ENCODE measurements at places on chromosomes 7 and 10.

- DNase-seq, result no peak
Measured at GRCh38 chr10:44991571-44991970, 9.2 kb upstream of the ZNF22 start.

- DNase-seq, result peak; percentile 83
Measured at GRCh38 chr10:119445311-119445934, 97.1 kb downstream of the RGS10 start.

GRCh38 chr10:3059974-3060373, 7.4 kb upstream of the PFKP start:
- DNase-seq, result no peak

- DNase-seq, result no peak
Measured at GRCh38 chr7:92697414-92697813, 107.2 kb upstream of the FAM133B start.

- DNase-seq, result no peak
Measured at GRCh38 chr10:111128331-111129180, 51.7 kb downstream of the ADRA2A start.

DNA sequence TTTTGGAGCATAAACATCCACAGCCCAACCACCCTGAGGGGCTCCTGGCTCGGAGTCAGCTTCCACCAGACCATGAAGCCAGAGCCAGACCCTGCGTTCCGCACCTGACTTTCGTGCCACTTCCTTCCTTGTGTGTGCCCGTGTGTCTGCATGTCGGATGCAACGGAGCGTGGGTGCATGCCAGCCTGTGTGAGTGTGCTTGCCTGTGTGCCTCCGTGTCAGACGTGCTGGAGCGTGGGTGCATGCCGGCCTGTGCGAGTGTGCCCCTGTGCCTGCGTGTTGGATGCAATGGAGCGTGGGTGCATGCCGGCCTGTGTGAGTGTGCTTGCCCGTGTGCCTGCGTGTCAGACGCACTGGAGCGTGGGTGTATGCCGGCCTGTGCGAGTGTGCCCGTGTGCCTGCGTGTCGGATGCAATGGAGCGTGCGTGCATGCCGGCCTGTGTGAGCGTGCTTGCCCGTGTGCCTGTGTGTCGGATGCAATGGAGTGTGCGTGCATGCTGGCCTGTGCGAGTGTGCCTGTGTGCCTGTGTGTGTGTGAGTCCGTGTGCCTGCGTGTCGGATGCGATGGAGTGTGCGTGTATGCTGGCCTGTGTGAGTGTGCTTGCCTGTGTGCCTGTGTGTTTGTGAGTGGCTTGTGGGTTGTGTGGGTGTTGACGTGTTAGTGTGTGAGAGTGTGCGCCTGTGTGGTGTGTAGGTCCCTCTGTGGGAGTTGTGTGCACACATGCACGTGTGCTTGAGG, 28.1 kb upstream of the KNDC1 start:
- DNase-seq, result no peak

- no peak for DNase-seq
Measured at GRCh38 chr7:86925221-86925620, 134.2 kb downstream of the ELAPOR2 start.

DNA sequence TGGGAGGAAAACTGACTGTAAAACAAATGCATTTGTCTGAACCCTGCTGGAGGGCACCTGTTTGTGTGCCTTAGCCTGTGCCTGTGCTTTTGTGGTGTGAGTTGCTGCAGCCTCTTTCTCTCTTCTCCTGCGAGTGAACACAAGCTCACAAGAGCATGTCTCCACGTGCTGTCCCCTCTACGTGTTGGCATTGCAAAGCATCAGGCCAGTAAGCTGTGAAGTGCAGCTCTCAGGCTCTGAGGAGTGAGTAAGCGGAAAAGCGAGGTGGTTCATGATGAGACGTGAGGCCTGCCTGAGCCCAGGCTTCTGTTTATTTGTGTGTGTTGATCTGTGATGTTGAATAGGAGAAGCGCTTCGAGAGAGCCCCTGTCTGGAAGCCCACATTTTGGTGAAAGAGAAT, 85.6 kb upstream of the PDCD4 start:
- DNase-seq, result no peak

DNA sequence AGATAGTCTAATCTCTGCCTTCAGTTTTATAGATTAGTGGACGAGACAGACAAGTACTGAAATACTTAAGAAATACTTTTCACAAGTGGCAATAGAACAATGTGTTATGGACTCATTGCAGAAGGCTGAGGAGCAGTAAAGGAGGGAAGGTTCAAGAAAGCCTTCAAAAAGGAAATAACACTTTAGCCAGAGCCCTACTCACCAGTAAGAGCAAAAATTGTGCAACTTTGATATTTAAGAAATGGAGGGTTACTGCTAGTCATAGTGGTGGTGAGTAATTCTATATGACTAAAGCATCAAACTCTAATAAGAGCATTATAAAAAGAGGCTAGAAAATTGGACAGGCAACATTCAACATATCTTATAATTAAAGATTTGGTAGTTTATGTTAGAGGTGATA, 28.8 kb downstream of the PTPN12 start:
- DNase-seq, result no peak

DNA sequence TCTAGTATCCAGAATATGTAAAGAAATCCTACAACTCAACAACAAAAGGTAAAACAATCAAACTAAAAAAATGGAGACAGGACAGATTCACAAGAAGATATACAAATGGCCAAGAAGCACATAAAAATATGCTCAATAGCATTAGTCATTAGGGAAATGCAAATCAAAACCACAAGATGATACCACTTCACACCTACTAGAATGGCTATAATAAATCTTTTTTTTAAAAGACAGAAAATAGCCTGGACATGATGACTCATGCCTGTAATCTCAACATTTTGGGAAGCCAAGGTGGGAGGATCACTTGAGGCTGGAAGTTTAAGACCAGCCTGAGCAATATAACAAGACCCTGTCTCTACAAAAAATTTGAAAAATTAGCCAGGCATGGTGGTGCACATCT, 27.9 kb upstream of the CHCHD3 start:
- DNase-seq, result no peak

DNA sequence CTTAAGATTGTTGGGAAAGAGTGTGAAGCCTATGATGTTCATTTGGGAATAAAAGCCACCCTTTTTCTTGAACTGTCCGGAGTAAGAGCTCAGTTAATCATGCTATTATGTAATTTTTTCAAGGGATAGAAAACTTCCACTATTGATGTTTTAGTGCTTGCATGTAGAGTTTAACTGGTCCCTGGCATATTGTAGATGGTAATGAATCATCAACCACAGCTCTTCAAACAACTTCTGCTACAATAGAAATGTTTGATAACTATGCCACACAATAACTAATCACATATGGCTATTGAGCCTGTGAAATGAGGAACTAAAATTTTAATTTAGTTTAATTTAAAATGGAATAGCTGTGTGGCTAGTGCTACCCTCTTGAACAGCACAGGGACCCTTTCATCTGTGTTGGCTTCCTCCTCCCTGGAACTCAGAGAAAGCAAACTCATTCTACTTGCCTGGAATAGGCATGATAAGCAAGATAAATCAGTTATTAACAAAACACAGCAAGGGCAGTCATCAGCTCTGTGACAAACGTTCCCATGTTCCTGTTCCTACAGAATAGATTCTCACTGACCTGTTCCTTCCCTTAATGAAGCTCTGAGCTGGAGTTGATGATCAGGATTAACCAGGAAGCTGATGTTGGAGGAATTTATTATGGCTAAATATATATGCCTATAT, 4.9 kb upstream of the SRI start:
- DNase-seq, result no peak

DNA sequence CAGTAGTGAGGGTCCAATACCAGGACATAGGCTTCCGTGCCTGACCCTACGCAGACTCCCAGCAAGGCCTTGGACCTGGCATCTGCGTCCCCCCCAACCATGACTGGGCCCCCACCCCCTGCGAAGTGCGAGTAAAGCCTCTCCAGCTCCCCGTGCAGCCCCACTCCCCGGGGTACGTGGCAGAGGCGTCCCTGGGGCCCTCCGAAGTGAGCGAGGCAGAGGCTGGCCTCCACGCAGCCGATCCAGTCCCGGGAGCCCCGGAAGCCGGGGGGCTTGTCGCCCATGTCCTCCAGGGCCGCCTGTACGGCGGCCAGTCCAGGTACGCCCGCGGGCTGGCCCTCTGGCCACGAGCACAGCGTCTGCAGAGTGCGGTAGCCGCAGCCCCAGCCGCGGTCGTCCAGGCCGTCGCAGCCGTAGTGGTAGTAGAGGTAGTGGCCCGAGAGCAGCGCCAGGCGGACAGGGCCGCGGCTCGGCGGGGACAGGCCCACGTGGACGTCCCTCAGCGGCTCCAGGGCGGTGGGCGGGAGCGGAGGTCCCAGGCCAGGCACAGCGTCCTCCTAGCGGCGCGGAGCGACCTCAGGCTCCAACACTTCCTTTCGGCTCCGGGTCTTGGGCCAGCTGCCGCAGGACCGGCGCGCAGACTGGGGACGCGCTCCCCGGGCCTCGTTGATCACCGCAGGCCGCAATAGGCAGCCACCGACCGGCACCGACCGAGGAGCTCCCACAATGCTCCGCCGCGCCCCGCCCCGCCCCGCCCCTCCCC, at the start of gene UFSP1:
TSS of gene UFSP1 (minus strand) at position 728 of the 763 bp plus-strand sequence. CDS start at position 284, 444 bp downstream.
- DNase-seq, result no peak

DNA sequence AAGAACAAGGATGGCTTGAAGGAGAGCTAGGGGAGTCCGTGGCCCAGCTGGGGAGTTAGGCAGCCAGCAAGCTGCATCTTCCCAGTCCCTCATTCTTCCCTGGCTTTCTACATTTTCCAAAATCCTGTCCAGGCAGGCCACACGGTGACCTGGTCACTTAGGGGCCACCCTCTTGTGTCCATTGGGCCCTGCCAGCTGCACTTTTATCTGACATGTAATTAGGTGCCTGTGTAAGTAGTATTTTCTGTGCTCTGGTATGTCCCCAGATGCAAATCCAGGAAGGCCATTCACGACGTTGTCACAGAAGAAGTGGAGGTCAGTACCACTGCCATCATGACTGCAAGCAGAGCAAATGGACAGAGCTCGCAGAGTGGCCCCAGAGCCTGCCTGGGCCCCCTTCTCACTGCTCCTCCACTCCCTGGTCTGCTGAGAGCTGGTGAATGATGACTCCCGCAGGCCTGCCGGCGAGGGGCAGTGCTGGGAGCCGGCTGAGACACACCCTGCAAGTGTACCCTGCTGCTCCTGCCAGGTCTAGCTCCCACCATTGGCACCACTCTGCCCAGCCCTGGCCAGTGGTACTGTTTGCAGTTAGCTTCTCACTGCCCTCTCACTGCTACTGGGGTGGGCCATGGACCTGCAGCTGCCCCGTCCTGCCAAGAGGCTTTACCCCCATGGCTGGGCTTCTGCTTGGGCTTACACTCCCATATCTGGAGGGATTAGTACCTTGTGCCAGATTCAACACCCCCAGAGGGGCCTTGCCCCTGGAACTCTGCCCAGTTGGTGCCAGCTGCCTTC, 98.2 kb downstream of the GLRX3 start:
- DNase-seq, result no peak

GRCh38 chr7:37076668-37077067, 352.4 kb upstream of the AOAH start:
- DNase-seq, result no peak

- DNase-seq, result no peak
Measured at GRCh38 chr10:58157076-58157766, 110.5 kb downstream of the IPMK start.

- no peak for DNase-seq
Measured at GRCh38 chr10:105797234-105797890, 1156.3 kb downstream of the SORCS3 start.

DNA sequence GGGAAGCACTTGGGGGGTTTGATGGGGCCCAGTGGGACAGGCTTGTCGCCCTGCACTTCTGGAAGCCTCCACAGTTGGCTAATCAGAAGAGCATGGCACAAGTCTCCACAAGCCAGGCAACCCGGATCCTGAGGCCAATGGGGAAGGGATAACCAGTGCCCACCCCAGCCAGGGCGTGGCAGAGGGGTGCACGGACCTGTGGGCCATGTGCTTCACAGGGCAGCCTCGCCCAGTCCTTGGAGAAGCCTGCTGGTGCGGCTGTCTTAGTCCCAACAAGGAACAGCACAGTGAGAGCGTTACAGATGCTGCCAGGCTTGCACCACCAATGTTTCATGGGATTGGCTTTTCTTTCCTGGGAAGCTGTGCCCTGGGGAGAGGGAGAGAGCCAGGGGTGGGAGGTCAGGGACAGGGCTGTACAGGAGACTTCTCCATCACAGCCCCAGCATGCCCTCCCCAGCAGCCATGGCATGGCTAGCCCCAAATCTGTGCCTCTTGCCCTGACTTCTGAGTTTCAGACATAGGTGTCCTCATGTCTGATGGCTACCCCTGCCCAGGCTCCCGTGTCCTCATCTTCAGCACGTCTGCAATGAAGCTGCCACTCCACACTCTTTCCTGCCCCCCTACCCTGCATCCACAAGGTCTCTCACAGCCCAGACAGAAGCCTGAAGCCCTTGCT, 116.0 kb downstream of the PTPN20 start:
- DNase-seq, result no peak

DNA sequence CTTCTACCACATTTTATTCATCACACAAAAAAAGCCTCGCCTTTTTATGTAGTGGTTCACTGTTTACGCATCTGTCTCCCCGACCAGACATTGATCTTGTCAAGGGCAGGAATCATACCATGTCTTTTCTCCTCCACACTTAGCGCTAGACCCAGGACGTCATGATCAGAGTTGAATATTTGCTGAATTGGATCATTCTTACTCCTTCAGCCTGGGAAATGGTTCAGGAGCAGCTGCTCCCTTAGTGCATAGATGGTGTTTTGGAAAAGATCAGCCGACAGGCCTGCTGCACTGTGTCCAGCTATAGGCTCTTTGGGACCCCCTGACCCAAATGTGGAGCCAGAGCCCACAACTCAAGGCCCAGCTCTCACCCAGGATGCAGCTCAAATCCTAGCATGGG, 249.1 kb upstream of the TMEM72 start:
- DNase-seq, result no peak

DNA sequence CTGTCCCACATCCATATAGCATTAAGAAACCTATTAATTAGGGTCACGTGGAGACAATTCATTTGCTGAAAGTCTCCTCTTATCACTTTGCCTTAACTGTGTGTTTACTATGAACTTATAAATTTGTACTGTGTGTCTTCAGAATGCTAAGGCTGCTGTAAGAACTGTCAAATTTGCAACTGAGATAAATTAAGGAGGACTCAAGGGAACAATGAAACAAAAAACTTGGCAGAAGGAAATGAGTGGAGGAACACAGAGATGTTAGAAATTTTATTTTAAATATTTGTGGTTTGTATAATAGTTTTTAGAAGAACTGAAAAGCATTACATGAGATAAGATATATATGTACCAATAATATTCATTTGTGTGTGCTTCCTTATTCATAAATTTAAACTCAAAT, 1005.3 kb upstream of the SORCS1 start:
- no peak for DNase-seq

GRCh38 chr7:77433901-77434300, 17.8 kb upstream of the GSAP start:
- no peak for DNase-seq

GRCh38 chr10:94376865-94377264, 14.1 kb upstream of the NOC3L start:
- DNase-seq, result no peak

DNA sequence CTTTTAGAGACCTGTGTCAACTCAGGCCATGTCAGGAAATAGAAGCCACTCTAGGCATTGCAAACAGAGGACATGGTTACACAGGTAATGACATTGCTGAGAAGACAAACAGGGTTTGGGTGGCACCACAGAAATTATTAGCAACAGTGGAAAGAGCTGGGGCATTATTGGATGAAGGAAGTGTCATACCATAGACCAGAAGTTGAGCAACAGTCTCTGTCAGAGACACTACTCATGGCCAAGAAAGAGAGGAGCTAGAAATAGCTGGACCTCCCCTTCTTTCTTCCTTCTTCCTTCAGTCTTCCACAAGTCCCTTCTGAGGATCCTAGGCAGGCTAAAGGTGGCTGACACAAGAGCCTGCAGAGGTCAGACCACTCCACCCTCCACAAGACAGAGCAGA, 4.2 kb upstream of the LIPA start:
- DNase-seq, result no peak

Measured in stimulated activated CD4-positive, alpha-beta T cell treated with anti-CD3 and anti-CD28 coated beads, TNF-alpha, amount 100 ng/mL, for 48 hours (primary cell).